ENCODE measurements at places on chromosomes 12 and 14.

GRCh38 chr14:37870170-37870569, 274.7 kb downstream of the TTC6 start:
- peak; percentile 18 for DNase-seq

DNA sequence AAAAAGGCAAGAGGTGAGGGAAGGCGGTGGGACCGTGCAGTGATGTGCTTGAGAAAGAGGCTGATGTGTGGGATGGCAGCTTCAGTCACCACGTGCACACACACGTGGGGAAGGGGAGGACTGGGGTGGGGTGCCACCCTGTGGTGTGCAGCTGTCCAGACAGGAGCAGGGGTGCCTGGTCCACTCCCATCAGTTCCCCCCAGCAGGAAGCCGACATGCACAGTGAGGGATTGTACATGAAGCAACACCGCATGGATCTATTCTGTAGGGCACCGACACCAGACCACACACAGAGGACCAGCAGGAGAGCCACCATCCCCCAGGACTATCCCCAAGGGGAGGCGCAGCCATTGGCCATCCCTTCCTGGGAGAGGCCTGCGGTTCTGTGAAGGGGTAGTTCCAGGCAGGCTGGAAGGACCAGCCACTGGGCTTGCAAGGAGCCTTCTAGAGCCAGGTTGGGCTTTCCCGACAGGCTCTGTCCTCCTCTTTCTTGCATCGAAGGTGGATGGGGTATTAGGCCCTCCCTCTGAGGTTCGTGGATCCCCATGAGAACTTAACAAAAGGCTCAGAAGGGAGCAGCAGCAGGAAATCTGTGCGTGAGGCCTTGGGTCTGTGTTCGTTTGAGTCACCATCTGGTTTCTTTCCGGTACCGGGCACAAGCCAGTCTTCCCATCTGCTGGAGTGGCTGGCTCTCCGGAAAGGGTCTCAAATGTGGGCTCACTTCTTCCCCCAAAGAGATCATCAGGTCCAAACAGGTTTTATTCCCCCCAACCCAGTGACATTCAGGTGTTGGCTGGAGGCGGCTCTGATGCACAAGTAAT, 59.8 kb downstream of the PLEKHG3 start:
- no peak for DNase-seq

DNA sequence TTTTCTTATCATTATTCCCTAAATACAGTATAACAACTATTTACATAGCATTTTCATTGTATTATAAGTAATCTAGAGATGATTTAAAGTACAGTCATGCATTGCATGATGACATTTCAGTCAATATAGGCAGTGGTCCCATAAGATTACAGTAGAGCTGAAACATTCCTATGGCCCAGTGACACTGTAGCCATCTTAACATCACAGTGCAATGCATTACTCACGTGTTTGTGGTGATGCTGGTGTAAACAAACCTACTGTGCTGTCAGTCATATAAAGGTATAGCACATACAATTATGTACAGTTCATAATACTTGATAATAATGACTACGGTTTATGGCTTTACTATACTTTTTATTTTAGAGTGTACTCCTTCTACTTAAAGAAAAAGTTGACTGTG, 13.3 kb downstream of the LLPH start:
- DNase-seq = no peak

DNA sequence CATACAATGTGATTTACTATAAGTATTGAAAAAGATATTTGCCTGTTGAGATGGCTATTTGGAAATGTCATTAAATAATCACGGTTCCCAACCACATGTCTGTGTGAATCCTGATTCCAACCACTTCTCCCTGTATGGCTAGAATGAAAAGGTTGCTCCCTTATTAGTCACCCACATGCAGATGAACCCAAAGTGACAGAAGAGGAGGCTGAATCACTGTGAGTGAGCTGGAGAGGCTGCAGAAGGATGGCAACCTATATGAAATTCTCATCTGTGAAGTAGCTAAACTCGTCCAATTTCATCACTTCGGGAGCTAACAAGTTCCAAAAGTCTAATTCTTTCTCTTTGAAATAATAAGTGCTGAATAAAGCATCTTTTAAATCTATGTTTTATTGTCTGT, 300.5 kb downstream of the PRKD1 start:
- peak; percentile 0 for DNase-seq

GRCh38 chr14:36478782-36479181, 41.2 kb downstream of the NKX2-1 start:
- DNase-seq = peak; percentile 32

GRCh38 chr12:69994724-69995173, 169.7 kb downstream of the MYRFL start:
- DNase-seq = no peak

DNA sequence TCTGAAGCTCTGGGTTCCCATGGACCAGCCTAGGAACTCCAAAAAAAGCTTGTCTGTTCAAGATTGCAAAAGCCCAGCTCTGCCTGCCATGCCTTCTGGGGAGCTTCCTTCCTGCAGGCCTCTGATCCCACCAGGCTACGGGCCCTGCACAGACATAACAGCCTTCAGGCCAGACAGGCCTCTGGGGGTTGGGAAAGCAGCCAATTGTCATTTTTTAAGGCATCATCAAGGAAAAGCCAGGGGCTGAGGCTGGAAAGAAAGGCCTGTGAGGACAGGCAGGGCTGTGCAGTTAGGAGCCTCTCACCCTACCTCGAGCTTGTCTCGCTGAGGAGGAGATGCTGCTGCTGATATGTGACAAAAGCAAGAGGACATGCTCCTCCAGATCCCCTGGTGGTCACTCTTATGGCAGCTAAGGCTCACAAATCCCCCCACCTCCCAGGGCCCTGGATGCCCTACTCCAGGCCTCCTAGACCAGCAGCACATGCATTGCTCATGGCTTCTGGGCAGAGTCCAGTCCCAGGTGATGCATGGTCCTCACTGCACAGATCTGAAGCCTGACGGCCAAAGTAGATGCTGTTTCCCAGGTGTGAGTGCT, 2.9 kb downstream of the TMEM229B start:
- DNase-seq = no peak

GRCh38 chr14:24381363-24382063, 13.5 kb downstream of the NFATC4 start:
- DNase-seq = no peak

GRCh38 chr14:101791919-101792572, 30.5 kb downstream of the PPP2R5C start:
- peak; percentile 62 for DNase-seq

DNA sequence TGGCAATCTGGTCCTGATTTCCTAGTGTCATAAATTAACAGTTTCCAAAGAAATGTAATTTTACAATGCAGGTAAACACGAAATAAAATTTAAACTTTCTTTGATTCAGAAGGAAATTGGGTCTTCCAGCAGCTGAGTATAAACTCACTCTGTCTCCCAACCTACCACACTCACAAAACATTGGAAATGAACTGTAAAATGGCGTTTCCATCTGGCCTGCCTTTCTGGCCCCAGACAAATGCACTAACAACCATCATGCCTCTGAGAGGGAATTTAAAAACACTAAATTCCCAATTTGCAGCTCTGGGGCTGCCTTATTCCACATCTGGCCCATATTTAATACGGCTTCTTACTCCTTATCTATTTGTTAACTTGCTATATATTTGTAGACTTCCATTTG, 19.3 kb downstream of the ATP2B1 start:
- DNase-seq = no peak

DNA sequence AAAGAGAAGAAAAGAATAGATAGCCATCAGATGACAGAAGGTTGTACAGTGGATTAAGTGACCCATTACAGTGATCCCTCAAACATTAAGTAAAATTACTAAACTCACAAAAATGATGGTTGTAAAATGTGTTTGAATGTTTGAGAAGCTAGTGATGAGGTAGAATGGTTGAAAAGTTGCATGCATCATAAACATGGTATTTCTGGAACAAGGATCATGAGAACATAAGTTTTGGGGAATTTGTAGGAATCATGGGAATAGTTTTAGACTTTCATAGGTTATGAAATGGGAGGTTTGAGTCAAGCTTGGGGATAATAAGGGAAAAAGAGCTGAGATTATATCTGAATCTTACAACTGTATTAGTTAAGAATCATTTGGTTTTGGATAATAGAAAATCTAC, 34.1 kb upstream of the NEDD1 start:
- DNase-seq = no peak

DNA sequence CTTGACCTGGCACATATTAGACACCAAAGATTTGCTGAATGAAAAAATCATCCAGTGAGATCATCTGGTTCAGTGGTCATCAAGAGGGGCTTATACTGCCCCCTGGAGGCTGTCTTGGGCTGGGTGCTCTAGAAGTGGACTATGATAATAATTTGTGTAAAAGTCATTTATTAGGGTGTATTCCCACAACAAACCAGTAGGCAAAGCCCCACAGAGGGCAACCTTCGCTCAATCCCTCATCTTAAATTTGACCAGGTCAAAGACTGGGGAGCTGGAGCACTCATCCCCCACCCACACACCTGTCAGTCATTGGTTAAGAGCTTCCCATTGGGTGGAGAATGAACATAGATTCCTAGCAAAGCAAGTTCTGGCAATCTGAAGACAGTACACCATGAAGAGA, 20.0 kb upstream of the FICD start:
- DNase-seq = no peak

GRCh38 chr14:73250781-73251500, 13.6 kb downstream of the PAPLN start:
- no peak for DNase-seq

- DNase-seq = peak; percentile 6
Measured at GRCh38 chr12:78562368-78563205, 302.0 kb upstream of the SYT1 start.

DNA sequence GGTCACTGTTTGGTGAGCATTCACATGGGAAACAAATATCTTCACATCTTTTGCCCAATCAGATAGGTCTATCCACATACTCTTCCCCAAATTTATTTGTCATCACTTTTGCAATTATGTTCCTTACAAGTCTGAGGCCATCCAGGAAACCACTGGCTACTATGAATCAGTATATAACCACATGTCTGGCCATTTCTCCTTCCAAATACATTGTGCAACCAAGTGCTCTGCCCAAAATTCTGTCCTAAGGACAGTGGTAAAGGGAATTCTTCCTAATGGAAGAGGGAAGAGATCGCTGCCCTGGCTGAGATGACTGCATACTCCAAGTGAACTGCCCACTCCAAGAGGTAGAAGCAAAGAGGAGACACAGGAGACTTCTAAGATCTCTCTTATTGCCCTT, 148.9 kb upstream of the MAX start:
- DNase-seq = no peak

DNA sequence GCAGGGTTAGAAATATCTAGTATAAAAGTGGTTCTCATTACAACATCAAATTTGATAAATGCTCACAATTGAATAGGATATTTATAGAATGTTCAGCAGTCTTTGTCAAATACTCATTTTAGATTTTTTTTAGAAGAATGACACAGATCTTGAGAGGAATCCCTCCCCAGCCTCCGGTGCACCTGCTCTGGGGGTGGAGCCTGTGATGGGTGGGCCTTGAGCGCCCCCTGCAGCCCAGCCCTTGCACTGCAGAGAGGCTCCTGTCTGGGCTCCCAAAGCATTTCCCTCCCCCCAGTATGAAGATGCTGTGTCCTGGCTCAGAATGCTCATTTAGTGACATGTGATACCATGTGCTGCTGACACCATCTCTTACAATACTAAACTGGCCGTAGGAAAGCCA, 792.3 kb downstream of the TMEM121 start:
- no peak for DNase-seq

- no peak for DNase-seq
Measured at GRCh38 chr12:123097561-123098084, 53.3 kb downstream of the PITPNM2 start.

GRCh38 chr12:131491916-131492490, 218.9 kb upstream of the SFSWAP start:
- DNase-seq = no peak

- DNase-seq = no peak
Measured at GRCh38 chr14:77327111-77327510, 6.3 kb downstream of the GSTZ1 start.

- DNase-seq = no peak
Measured at GRCh38 chr12:86407620-86408208, 151.5 kb upstream of the MGAT4C start.

DNA sequence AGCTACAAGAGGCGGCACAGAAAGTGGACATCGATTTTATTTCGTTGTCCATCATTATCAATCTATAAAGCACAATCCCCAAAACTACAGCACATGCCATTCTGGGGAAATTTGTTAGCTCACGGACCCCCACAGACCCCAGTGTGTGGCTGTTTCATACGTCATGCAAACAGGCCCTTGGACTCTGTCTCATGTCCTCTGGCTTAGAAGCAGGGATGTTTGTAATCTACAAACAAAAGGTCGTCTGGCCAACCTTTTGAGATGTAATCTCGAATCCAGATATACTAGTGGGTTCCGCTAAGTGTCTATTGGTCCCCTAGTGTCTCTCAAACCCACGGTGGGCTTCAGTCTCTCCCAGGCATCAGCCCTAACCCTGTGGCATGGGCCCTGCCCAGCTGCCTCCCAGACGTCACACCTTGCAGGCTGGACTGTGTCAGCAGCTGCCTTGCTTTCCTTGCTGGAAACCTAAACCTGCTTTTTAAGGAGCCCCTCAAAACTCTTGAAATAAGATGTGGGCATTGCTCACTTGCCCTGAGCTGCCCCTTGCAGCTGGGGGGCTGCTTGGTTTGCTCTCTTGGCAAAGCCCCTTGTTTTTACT, 220.8 kb downstream of the ZFP36L1 start:
- DNase-seq = no peak

DNA sequence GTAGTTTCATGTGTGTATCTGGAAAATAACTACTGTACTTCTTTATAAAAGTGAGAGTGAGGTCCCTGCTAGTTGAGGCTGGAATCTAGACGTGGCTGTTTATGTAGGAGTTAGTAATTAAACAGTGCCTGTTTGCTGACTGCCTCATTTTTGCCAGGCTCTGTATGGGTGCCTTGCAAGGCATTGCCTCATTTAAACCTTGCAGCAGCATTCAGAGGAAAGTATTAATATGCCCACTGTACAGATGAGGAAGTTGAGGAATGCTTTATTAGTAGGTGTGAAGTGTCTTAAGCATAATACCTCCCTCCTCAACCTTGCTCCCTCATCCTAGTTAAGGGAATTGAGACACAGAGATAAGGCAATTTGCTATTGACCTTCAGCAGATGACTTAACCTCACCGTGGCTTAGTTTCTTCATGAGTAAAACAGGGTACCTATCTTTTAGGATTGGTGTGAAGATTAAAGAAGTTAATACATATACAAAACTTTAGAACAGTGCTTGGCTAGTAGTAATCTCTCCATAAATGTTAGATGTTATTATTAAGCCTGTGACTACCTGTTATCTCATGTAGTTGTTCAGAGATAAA, 28.7 kb downstream of the PPM1A start:
- DNase-seq = no peak

DNA sequence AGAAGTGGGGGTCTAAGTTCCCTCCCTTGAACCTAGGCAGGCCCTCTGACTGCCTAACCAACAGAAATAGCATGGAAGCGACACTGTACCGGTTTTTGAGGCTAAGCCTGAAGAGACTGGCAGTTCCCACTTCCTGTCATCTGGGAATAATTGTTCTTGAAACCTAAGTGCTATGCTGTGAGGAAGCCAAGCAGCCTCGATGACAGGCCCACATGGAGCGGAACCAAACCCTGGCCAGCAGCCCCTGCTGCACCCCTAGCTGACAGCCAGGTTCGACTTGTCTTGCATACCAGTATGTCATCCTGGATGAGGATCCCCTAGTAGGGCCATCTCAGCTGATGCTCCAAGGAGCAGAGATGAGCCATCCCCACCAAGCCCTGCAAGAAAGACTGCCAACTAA, 6.4 kb upstream of the GPR68 start:
- no peak for DNase-seq

Measured in RWPE1 (cell line).